ENCODE measurements at places on chromosomes 6 and 20.

GRCh38 chr6:9936551-9936950 is 478.3 kb downstream of the TFAP2A start:
- no peak for DNase-seq

- DNase-seq, result no peak
Measured at GRCh38 chr6:154962753-154963152, 32.4 kb upstream of the TIAM2 start.

DNA sequence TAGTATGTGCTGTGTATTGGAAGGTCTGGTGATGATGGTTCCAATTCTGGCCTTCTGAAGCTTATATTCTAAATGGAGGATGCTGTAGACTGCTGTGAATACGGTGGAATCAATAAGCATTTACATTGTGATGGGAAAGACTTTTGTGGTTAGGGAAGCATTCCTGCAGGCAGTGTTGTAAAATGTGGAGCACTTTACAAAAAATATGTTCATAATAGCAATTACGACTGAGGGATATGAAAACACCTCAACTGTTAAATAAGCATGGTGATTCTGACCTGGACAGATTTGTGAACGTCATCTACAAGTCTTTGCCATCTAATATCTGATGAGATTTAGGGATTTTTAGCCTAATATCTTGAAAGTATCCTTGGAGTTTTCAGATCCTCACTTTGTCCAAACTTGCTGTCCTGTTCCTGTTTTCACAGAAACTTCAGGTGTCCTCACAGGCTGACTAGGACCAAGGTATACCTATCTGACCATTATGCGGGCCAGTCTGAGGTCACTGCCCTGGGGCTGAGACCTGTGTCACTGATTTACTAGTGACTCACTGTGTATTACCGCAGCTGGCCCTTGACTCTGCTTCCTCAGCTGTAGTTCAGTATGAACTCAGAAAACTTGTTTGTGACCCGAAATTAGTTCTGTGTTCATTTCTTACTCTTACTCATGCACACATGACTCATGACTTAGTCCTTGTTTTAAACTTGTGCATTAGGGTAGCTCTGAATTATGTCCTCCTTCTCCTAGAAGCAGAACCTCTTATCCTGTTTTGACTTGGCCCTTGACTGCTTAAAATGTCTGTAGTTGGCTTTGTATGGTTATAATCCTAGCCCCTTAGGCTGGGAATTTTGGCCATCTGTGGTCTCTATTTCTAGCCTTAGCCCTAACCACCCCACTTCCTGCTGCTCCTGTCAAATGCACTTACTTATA is 343.0 kb downstream of the CDKAL1 start:
- DNase-seq, result peak; percentile 26

GRCh38 chr20:8744228-8744844 is 324.6 kb upstream of the PLCB4 start:
- no peak for DNase-seq

- peak; percentile 98 for DNase-seq
Measured at GRCh38 chr20:31523361-31524283, 9.4 kb downstream of the HM13 start.

DNA sequence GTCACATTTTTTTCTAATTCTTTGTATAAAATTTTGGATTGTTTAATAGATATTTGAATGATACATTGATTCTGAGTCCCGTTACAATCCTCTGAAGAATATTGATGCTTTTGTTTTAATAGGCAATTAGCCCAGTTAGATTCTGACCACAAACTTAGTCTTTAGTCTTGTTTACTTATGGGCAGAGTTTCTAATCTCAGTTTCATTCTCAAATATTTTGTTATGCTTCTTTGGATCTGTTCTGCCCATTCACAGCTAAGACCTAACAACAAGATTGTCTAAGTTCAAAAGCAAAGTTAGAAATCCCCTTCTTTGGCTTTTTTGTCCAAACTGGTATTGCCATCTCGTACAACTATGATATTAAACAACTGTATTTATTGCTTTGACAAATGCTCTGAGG is 58.0 kb downstream of the TBXT start:
- DNase-seq, result no peak

DNA sequence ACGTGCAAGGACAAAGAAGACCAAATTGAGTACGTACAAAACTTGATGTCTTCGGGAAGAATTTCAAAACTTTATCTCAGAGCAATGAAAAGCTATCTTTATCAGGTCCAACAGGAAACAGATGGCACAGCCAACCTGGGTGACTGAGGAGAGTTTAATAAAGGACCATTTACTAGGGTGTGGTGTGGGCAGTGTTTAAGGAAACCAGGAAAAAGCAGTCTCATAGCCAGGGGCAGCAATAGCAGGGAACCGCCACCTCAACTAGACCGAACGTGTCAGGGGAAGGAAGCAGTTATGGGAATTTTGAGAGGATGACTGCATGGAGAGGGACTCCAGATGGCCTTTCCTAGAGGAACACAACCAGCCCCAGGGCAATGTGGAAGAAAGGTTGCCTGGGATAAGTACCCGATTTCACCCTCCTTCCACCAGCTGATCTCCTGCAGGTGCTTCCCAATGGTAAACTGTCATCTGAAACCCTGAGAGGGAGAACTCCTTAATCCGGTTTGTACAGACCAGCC is 15.2 kb upstream of the TAAR5 start:
- no peak for DNase-seq

GRCh38 chr20:47127999-47128398 is 228.5 kb downstream of the ZMYND8 start:
- no peak for DNase-seq

GRCh38 chr6:77361018-77361417 is 102.3 kb downstream of the HTR1B start:
- no peak for DNase-seq

- peak; percentile 99 for DNase-seq
Measured at GRCh38 chr6:148682990-148683389, 63.8 kb upstream of the UST start.

DNA sequence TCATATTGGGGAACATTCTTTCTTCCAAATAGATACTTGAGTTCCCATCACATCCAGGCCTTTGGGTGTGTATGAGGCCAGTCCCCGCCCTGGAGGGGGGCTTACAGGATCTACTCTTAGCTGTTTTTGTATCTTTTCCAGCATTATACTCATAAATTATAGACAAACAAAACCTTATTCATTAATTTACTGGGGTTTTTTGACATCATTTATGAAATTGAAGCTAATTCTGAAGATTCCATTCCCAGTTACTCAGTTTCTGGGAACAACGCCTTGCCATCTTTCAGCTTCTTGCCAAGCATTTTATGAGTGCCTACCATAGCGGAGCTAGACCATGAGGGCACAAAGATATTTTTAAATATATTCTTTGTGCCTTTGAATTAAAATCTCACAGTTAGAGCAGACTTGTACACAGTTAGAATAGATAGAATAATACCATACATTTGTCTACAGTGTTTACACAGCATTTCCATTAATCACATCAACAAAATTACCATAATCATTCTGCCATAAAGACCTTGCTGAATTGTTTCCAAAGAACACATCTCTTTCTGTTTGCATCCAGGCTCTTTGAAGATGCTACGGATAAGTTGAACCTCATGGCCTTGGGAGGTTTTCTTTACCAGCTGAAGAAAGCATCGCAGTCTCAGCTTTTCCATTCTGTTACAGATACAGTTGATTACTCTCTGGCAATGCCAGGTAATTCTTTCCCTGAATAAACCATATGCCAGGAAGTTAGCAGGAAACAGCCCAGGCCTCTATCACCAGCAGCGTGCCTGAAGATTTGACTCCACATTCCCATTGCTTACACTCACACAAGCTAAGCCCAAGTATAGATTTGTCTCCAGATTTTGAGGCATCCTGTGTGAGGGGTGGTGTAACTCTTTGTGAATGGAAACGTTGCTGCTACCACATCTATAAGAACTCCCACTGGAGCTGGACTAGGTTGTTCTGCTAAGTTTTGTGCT is 75.4 kb upstream of the PBOV1 start:
- no peak for DNase-seq

DNA sequence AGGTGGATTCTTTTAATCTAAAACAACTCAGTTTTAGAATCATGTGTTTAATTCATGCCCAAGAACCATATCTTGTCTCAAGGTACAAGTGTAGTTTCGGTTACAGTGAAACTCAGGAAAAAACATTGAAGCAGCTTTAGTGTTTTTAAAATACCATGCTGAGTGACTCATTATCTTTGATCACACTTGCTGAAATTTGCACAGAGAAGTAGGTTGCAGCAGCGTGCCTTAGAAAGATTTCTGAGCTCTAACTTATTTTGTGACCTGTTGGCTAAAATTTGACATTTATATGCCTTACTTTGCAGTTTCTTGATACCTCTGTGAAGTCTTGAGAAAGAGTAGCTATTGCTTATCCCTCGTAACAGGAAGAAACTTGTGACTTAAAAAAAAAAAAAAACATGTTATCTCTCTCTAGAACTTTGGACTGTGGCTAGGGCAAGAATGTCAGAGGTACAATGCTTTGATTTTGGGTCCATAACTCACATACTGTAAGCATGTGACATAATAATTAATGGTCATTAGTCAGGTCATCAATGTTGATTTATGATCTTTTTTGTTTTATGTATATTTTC is 34.5 kb upstream of the FUCA2 start:
- no peak for DNase-seq

GRCh38 chr6:121584586-121585369 is 149.3 kb downstream of the GJA1 start:
- DNase-seq, result no peak

- DNase-seq, result no peak
Measured at GRCh38 chr6:24788031-24788665, 10.6 kb downstream of the ARMH2 start.

DNA sequence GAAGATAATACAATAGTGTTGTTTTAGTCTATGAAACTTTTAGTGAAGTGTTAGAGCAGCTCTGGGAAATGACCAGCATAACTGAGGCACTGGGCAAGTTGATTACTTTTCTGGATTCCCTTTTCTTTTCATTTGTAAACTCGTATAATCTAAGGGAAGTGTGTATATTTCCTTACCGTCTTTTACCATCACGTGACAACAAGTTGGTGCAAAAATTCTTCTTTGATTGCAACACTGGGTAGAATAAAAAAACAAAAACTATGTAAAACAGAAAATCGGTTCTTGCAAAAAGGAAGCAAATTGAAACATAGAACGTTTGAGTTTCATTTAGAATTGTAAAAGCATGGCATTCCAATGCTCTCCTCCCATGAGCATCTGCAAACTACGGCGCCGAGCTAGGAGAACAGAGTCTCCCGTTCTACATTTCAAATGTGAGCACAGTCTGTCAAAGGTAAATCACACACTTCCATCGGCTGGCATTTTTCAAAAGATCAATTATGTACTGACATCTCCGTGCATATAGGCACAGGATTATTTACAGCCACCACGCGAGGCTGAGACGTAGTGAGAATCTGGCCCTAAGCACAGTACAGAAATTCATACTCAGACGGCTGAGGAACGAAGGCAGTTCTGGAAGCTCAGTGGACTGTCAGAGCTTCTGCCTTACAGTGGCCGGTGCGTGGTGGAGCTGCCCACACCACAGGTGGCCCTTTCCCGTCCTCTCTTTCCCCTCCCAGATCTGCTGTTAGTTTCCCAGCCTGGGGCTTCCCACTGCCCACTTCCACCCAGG is 314.0 kb downstream of the BMP7 start:
- DNase-seq, result no peak

DNA sequence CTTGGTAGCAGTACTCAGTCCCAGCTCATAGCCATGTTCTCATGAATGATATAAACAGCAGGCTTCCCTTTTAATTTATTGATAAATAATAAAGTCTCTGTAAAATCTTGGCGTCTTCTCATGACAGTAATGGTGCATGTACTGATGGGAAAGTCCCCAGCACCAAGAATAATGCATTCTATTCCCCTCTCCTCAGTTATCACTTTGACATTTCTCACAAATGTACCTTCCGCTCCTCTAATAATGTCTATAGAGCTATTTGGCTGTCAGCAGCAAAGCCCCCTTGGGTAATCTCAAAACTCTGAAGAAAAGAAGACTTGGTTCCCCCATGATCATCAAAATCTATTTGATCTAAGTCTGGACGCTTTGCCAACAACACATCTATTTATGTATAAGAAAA is 185.0 kb upstream of the SPTLC3 start:
- DNase-seq, result no peak

DNA sequence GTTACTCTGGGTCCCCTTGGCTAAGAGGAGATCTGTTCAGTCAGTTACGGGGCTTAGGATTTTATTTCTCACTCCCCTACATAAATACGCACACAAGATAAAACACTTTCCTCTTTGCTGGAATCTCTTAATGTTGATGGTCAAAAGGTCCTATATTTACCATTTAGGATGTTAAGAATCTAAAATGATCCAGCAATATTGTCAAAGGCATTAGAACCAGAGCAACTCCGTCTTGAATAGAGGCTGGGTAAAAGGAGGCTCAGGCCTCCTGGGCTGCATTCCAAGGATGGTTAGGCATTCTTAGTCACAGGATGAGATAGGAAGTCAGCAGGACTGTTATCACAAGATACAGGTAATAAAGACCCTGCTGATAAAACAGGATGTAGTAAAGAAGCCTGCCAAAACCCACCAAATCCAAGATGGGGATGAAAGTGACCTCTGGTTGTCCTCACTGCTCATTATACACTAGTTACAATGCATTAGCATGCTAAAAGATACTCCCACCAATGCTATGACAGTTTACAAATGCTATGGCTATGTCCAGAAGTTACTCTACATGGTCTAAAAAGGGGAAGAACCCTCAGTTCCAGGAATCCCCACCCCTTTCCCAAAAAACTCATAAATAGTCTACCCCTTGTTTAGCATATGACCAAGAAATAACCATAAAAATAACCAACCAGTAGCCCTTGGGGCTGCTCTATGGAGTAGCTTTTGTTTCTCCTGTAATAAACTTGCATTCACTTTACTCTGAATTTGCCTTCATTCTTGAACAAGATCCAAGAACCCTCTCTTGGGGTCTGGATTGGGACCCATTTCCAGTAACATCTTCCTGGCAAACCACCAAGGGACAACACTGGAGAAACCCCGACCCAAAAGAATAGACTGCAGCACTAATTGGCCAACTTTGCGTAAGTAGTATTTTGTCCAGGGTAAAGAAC is 107.5 kb downstream of the DTNBP1 start:
- no peak for DNase-seq

GRCh38 chr6:42771741-42772100 is 10.1 kb upstream of the BICRAL start:
- DNase-seq, result no peak

DNA sequence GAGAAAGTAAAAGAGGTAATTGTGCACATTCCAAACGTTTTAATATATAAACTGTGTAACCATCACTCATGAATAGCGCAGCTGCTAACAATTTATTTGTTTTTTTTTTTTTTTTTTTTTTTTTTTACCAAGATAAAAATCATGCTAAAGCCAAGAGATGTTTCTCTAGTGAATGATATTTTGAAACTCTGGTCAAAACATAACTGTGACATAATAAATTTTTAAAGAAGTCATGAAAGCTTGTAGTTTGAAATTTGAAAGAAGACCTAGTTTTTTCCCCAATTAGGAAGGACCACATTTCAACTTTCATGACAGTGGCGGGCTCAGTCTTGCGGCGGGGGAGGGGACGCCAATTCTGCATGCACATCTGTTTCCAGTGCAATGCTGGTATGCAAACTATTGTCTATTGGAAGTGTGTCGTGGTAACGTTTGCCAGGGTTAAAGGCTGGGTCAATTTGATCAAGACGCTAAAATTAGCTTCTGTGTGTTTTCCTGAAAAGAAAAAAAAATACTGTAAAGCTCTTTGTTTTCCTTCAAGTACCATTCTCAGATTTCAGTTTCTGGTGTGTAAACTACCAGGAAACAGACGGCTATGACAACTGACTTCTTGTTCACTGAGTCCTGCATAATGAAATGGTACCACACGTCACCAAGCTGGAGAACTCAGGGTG is 211.9 kb downstream of the FOXC1 start:
- DNase-seq, result no peak

- DNase-seq, result no peak
Measured at GRCh38 chr6:27861861-27862260, 50.3 kb downstream of the OR2B2 start.

Data from Kasumi-1 (cell line).